Dermis microvascular lymphatic vessel endothelial cell (primary cell): ENCODE measurements at places on chromosomes 11 and 22. TPM values are rescaled to one million over a fixed set of nuclear protein-coding genes. Genes with fewer than 3 reads are reported as not detected.

Gene APOBEC3A
- not detected in 2 replicates for total RNA-seq

Gene PVALB
- total RNA-seq = not detected in 2 replicates

Gene UBQLN3
- total RNA-seq = not detected in 2 replicates

Gene JAML
- total RNA-seq = under 0.01 and 0.13 TPM in 2 replicates

Gene OR4A15
- not detected in 2 replicates for total RNA-seq

Gene LIF
- total RNA-seq = 0.25 and 0.26 TPM in 2 replicates

Gene CSF2RB
- 2.8 and 7.1 TPM in 2 replicates for total RNA-seq

Gene APOL5
- total RNA-seq = not detected in 2 replicates

Gene CDHR5
- total RNA-seq = not detected in 2 replicates

Gene CHRDL2
- 0.26 and 0.63 TPM in 2 replicates for total RNA-seq

Gene ANGPTL5
- total RNA-seq = not detected in 2 replicates

Gene IL10RA
- total RNA-seq = 0.25 TPM in 1 of 2 replicates, not detected in the other

Gene MAP6
- 0.26 and 0.51 TPM in 2 replicates for total RNA-seq

Gene GAB4
- not detected in 2 replicates for total RNA-seq

Gene MPPED1
- not detected in 2 replicates for total RNA-seq

Gene USH1C
- total RNA-seq = not detected in 2 replicates

Gene PHOX2A
- total RNA-seq = not detected in 2 replicates

Gene HOATZ
- total RNA-seq = not detected in 2 replicates

Gene TENM4
- total RNA-seq = under 0.01 and 0.13 TPM in 2 replicates

Gene BAIAP2L2
- 0.25 TPM in 1 of 2 replicates, not detected in the other for total RNA-seq

Gene TBX10
- not detected in 2 replicates for total RNA-seq

Gene MFRP
- total RNA-seq = not detected in 2 replicates

Gene TUB
- 0.51 and 1.4 TPM in 2 replicates for total RNA-seq

Gene ABTB2
- total RNA-seq = 0.13 and 0.25 TPM in 2 replicates

Gene INTS4
- total RNA-seq = 27.1 and 29.7 TPM in 2 replicates

Gene NLRP6
- total RNA-seq = not detected in 2 replicates

Gene MS4A6E
- not detected in 2 replicates for total RNA-seq

Gene CTNND1
- total RNA-seq = 206 and 251 TPM in 2 replicates

Gene OR10A2
- total RNA-seq = not detected in 2 replicates

Gene OPCML
- not detected in 2 replicates for total RNA-seq

Gene TSGA10IP
- not detected in 2 replicates for total RNA-seq

Gene RIMBP3C
- total RNA-seq = under 0.01 and 0.13 TPM in 2 replicates

Gene ACAD8
- total RNA-seq = 18.4 and 19.8 TPM in 2 replicates

Gene MMP12
- not detected in 2 replicates for total RNA-seq

Gene MOV10L1
- 22.7 and 44.1 TPM in 2 replicates for total RNA-seq

Gene F2
- not detected in 2 replicates for total RNA-seq

Gene CNIH2
- total RNA-seq = 0.25 TPM in 1 of 2 replicates, not detected in the other
